Activated CD4-positive, alpha-beta T cell treated with anti-CD3 and anti-CD28 coated beads for 36 hours (primary cell): ENCODE measurements at places on chromosomes 5 and 9.

DNA sequence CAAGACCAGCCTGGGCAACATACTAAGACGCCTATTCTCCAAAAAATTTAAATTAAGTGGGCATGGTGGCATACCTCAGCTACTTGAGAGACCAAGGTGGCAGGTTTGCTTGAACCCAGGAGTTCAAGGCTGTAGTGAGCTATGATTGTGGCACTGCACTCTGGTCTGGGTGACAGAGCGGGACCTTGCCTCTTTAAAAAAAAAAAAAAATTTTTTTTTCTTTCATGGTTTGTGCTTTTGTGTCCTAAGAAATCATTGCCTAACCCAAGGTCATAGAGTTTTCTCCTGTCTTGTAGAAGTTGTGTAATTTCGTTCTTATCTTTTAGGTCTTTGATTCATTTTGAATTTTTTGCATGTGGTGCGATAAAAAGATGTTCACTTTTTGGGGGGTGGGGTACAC is 12.3 kb downstream of the GPBP1 start:
- DNase-seq, result no peak

DNA sequence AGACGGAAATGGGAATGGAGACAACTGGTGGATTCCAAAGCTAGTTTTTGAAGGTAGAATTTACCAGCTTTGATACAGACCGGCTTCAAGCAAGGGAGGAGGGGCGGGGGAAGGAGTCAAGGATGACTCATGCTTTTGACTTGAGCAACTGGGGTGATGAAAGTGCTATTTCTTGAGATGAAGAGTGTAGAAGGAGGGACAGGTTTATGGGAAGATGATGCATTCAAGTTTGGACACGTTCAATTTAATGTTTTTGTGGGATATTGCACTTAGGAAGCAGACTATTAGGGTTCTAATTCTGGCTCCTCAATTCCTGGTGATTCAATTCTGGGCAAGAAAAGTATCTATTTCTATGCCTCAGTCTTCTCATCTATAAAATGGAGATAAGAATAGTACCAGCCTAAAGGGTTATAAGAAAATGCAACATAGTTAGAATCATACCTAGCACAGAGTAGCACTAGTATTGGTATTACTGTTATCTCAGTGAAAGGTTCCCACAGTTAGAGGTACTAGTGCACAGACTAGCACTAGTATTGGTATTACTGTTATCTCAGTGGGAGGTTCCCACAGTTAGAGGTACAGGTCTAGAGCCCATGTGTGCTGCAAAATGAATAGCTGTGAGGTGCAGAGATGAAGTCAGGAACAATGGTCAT is 4.6 kb downstream of the NIPAL4 start:
- DNase-seq, result peak; percentile 87

- no peak for DNase-seq
These were observed 785.5 kb upstream of the EDIL3 start for GRCh38 chr5:85170183-85170582.

GRCh38 chr5:78634634-78635033 is 13.9 kb downstream of the LHFPL2 start:
- no peak for DNase-seq

DNA sequence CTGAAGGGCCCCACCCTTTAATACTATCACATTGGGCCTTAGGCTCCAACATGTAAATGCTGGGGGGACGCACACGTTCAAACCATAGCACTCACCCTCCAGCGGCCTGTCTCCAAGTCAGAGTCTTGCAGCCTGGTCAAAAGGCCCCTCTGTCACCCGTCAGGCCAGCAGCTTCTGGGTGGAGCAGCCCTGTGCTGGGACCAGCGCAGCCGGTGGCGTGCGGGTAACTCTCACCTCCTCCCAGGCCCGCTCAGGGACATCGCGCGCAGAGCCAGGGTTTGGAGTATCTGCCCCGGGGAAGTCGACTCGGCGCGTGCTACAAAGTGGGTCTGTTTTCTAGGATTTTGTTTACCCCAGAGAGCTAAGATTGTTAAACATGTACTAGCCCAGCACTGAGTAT is 93.0 kb upstream of the COL5A1 start:
- DNase-seq, result no peak

DNA sequence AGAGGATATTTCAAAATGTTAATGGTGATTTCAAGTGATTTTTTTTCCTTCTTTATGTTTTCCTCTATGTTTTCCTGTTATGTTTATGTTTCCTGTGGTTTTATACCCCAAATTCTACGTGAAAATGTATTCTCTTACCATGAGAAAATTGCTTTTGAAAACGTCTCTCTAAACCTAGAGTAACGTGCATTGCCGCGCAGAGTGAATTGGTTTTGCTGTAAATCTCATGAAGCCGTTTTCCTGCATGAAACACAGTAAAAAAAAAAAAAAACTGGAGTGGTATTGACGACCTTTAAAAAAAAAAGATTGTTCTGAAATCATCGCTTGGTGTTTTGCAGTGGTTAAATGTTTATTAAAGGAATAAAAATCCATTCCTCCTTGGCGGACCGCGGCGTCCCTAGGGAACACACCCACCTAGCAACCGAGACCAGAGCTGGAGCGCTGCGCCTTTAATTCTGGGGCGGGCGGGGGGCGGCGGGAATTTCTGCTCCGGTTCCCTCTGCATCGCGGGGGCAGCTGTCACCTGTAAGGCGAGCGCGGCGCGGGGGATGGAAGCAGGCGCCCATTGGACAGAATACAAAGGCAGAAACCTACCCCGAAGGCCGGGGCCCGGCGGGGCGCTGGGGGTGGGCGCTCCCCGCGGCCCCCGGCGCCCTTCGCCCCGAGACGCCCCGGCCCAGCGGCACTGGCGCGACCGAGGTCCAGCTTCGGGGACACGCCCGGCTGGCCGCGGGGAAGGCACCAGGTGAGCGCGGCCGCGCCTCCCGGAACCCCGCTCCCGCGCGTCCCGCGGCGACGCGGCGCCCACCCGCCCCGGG is at the start of gene SOWAHA:
Gene SOWAHA, plus strand, starts transcription at position 522 of the 818 bp plus-strand sequence. CDS start 320 bp downstream, outside the sequence.
- no peak for DNase-seq

DNA sequence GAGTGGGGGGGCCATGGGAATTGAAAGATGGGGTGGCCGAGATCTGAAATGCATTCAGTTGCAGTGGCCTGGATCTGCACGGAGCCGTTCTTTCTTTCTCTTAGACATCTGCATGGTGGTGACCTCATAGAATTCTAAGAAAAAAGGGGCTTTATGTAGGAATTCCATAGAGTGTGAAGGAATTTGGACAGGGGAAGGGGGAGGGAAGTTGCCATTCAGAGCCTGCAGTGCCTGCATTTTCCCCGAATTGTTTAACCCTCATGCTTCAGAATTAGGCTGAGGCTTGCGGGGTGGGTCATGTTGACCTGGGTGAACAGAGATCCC is 4.9 kb downstream of the NEK6 start:
- DNase-seq, result no peak

GRCh38 chr5:122390154-122390553 is 78.1 kb downstream of the SNCAIP start:
- no peak for DNase-seq
